ENCODE measurements at places on chromosomes 12 and 14.

DNA sequence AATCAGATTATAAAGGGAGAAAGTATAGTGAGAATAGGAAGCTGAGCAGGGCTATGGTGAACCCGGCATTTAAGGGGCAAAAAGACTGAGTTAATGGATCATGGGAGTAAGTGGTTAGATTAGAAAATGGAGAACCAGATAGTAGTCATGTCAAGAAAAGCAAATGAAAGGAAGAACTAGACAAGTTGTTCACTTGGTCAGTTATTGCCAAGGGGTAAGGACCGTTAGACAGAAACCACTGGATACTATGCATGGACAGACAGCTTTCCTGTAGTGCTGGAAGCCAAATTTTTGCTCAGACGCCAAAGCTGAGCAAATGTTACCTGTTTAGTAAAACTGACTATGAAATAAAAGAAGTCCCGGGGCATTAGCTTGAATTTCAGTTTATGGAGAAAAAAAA, 3.8 kb downstream of the LIMA1 start:
- no peak for DNase-seq

DNA sequence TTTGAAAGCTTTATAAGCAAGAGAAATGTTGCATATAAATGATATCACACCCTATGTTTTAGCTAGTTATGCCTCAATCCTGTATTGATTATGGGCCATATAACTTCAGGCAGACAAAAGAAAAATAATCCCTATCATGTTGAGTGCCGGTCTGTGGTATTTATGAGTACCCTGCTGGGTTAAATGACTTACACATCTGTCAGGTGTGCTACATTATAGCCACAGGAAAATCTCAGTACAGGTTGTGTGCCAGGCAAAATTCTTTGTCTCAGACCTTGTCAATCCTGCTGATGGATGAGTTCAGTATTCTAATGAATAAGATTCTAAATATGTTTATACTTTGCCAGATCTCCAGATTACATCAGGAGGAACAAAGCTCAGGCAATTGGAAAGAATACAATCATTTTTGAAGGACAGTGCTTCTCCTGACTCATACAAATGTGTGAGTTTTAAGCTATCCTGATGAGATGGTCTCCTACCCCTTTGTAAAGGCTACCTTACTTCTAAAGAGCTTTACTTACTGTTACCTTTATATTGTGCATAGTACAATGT, 109.8 kb upstream of the FOXG1 start:
- DNase-seq, result peak; percentile 17

GRCh38 chr14:29926228-29926627, 1.4 kb downstream of the PRKD1 start:
- no peak for DNase-seq

GRCh38 chr14:94748667-94749347, 21.1 kb downstream of the GSC start:
- DNase-seq, result no peak

- peak; percentile 50 for DNase-seq
These were observed 224.2 kb downstream of the LRFN5 start for GRCh38 chr14:41830714-41831406.

GRCh38 chr12:106975993-106976658, 10.8 kb downstream of the MTERF2 start:
- DNase-seq, result peak; percentile 47

- peak; percentile 74 for DNase-seq
These were observed 172.8 kb upstream of the DCN start for GRCh38 chr12:91355150-91356006.

DNA sequence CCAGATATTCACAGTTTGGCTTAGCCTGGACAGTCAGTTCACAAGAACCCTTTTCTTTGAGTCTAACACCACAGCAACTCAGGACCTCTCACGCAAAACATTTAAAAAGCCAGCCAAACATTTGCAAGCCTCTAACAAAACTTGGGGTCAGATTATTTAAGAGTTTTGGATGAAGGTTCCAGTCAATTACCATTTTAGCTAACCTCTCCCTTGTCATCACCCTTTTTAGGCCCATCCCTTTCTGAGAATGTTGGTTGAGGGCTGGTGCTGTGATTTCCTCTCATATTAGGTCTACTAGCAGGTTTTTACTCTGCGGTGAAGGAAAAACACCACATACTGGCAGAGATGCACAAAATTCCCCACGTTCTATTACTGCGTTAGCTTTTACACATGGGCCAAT, 20.7 kb downstream of the PAX9 start:
- DNase-seq, result no peak

- DNase-seq, result no peak
These were observed 113.0 kb downstream of the KIF21A start for GRCh38 chr12:39329876-39330275.

GRCh38 chr12:15808652-15809051, 19.5 kb upstream of the EPS8 start:
- peak; percentile 52 for DNase-seq

DNA sequence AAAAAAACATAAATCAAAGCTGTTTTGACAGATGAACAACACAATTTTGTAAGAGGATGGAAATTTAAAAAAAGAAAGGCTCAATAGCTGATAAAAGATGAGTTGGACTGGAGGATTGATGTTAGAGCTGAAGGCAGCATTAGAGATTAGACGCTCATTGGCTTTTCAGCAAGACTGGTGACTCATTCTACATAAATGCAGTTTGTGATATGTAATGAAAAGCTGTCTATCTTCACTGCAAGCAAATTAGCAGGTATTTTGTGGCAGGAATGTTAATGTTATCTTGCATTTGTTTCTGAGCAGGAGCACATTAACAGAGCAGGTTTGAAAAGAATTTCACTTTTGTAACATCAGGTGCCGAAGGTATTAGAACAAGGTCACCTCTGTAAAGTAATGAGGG, 442.7 kb upstream of the NOVA1 start:
- peak; percentile 5 for DNase-seq

- no peak for DNase-seq
These were observed 44.8 kb upstream of the ACSM4 start for GRCh38 chr12:7259060-7259459.

DNA sequence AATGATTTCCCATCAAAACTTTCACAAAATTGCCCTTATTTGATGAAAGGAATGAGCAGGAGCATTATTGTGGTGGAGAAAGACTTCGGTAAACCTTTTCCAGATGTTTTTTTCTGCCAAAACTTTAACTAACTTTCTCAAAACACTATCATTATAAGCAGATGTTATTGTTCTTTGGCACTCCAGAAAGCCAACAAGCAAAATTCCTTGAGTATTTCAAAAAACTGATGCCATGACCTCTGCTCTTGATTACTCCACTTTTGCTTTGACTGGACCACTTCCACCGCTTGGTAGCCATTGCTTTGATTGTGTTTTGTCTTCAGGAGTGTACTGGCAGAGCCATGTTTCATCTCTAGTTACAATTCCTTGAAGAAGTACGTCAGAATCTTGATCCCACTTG, 29.7 kb upstream of the RAB21 start:
- peak; percentile 42 for DNase-seq

DNA sequence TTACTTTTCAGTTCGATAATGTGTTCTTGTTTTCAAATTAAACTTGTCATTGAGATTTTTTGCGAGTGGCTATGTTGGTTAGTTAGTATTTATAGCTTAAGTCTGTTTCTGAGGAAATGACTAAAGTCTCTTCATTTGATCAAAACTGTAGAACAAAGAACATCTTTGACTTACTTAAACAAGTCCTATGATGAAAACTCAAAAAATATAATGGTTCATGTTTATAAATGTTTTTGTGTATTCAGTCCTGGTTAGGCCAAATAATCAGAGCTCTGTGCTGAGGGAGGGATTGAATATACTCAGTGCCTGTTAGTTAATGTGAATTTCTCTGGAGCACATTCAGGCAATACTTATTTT, 51.7 kb downstream of the PPFIBP1 start:
- DNase-seq, result no peak

DNA sequence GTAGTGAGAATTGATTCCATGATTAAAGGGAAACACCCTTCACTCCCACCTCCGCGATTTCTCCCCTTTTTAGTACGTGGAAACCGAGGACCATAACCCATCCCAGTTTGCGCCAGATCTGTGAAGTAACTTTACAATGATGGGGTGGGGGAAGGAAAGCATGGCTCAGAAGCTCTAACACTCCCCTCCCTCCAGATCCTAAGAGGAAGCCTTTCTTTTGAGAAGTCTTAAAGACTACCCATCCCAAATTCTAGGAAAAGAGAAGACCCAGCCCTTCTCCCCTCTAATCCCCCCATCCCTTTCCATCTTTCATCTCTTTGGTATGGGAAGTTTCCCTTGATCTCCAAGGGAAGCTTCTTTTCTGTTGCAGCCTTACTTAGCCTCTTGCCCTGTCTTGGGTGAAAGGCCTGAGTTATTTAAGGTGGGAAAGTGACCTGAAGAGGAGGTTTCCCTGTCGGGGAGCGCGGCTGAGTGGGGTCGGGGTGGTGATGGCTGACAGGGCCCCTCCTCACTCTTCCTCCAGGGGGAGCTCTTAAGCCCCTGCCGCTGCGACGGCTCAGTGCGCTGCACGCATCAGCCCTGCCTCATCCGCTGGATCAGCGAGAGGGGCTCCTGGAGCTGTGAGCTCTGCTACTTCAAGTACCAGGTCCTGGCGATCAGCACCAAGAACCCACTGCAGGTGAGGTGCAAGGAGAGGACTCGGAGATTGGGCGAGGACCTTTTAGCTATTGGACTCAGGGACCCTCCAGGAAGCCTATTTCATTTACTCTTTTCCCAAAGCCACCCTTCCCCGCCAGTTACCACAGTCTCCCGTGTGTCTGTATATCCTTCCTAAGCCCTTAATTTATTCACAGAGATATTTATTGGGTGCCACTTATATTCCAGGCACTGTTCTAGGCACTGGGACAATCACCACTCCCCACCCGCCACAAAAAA, 1.8 kb downstream of the MARCHF9 start:
- DNase-seq, result peak; percentile 32

DNA sequence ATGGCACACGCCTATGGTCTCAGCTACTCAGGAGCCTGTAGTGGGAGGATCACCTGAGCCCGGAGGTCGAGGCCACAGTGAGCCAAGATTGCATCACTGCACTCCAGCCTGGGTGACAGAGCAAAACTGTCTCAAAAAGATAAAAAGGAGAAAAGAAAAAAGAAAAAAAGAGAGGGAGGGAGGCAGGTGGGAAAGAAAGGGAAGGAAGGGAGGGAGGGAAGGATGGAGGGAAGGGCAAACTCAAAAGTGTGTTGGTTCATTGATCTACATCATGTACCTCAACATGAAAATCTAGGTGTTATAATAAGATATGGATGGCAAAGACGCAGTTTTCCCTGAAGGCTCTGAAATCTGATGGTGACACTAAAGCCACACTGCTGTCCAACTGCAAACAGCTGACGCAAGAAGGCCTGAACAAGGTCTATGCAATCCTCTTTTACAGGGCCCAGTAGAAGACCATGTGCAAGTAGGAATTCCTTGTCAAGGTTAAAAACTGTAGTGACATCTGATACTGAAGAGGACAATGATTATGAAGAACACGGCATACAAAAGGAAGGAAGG, 143.6 kb downstream of the ITPR2 start:
- DNase-seq, result no peak

GRCh38 chr12:58433959-58434358, 486.3 kb downstream of the LRIG3 start:
- DNase-seq, result peak; percentile 59

DNA sequence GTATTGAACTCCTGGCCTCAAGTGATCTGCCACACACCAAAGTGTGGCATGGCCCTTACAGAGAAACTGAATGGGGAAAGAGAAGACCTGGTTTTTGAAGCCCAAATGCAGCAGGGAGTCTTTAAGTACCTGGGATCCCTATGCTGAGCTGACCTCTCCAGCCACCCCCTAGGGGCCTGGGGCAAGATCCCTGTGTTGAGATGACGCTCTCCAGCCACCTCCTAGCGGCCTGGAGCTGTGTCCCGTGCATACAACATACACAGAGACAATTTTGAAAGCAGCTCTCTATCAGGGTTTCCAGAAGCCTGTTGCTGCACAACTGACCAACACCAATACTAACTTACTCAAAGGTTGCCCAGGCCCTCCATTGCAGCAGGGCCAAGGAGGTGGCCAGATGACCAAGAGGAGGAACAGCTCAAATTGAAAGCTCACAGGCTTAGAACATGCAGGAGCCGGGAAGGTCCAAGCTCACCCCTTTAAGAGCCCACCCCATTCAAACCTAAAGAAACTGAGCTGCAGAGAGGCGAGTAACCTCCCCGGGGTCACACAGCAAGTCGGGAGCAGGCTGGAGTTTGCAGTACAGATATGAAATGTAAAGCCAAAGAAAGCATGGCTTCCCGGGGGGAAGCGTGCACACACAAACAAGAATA, 31.5 kb downstream of the TTC7B start:
- DNase-seq, result no peak

Measured in fibroblast of skin of abdomen (primary cell).